Pancreas (tissue), 10 donors: ENCODE measurements at places on chromosomes 6 and 20.

DNA sequence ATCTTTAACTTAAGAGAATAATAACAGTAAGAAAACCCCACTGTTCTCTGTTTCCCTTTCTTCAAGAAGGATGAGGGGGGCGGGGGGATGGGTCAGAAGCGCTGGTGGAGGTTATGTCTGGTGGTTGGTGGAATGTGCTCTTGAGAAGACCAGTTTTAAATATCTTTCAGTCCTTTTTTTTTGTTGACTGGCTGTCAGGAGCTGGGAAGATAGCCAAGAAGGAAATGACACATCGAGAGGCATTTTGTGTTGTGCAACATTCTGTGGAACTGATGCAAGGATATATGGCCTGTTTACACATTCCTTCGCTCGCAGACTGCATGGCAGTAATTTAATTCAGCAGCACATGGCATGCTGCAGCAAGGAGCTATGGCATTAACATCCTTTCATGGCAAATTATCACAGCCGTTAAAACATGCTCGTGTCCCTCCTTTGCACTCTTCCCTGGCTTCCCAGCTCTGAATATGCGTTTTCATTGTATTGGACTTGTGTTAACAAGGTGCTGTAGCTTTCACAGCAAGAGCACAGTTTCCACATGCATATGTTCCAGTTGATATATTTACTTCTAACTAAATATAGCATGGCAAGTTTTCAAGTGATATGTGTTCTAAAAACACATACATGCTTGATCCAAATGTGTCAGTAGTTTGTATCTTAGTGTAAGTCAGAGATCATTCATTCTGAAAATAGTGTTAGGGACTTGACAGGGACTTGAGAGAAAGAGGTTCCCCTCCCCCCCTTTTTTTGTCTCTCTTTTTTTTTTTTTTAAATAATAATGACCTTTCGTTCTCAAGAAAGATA is 68.2 kb upstream of the SUPT3H start:
- H3K27me3 ChIP-seq: no peaks in the 10 kb centered on the region
- no peak for DNase-seq
- H3K36me3 ChIP-seq: no peaks in the 10 kb centered on the region
- peaks cover 10% of the 10 kb centered on the region for H3K4me1 ChIP-seq

GRCh38 chr6:42963855-42964605 is 3.5 kb downstream of the GNMT start:
- H3K4me1 ChIP-seq: no peaks in the 10 kb centered on the region
- H3K27me3 ChIP-seq: no peaks in the 10 kb centered on the region
- DNase-seq: peak; percentile 74
- H3K27ac ChIP-seq: no peak overlapping the region

- H3K4me3 ChIP-seq: no peak overlapping the region
- no peak overlapping the region for H3K27ac ChIP-seq
- no peaks in the 10 kb centered on the region for H3K36me3 ChIP-seq
- no peaks in the 10 kb centered on the region for H3K27me3 ChIP-seq
- no peak for DNase-seq
Observed at GRCh38 chr6:156599366-156599765, 177.8 kb upstream of the ARID1B start.

GRCh38 chr20:63268256-63268655 is 4.4 kb upstream of the ARFGAP1 start:
- H3K4me3 ChIP-seq: no peak overlapping the region
- no peaks in the 10 kb centered on the region for H3K36me3 ChIP-seq
- no peaks in the 10 kb centered on the region for H3K27me3 ChIP-seq
- DNase-seq: no peak
- no peak overlapping the region for H3K27ac ChIP-seq

- H3K4me1 ChIP-seq: peaks cover 16% of the 10 kb centered on the region
- no peaks in the 10 kb centered on the region for H3K27me3 ChIP-seq
- H3K4me3 ChIP-seq: no peak overlapping the region
- no peak for DNase-seq
- no peak overlapping the region for H3K27ac ChIP-seq
- no peaks in the 10 kb centered on the region for H3K36me3 ChIP-seq
Observed at GRCh38 chr6:111450087-111450486, 32.9 kb downstream of the REV3L start.

- no peak overlapping the region for H3K27ac ChIP-seq
- DNase-seq: no peak
- H3K4me1 ChIP-seq: no peaks in the 10 kb centered on the region
- no peak overlapping the region for H3K4me3 ChIP-seq
- H3K36me3 ChIP-seq: no peaks in the 10 kb centered on the region
Observed at GRCh38 chr6:15989397-15989796, 139.5 kb upstream of the MYLIP start.

DNA sequence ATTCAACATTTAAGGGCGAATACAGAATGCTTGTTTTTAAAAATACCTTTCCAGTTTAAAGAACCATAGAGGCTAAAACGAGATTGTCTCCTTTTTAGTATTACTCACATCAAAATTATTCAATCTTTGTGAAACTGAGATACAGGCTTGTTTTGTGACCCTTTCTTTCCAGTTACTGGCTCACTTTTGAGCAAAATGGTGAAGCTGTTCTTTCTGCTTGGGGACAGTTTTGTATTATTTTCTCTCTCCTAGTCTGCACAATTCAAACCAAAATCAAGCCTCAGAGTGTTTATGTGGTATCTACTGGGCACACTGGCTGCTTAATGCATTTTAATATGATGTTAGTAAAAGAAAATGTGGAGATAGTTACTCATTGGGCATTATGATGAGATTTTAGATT is 36.5 kb downstream of the HIVEP1 start:
- no peak for DNase-seq
- H3K27ac ChIP-seq: no peak overlapping the region
- no peaks in the 10 kb centered on the region for H3K36me3 ChIP-seq
- H3K4me3 ChIP-seq: no peak overlapping the region
- no peaks in the 10 kb centered on the region for H3K4me1 ChIP-seq

- no peak overlapping the region for H3K27ac ChIP-seq
- DNase-seq: no peak
- H3K36me3 ChIP-seq: no peaks in the 10 kb centered on the region
- H3K4me3 ChIP-seq: no peak overlapping the region
- H3K27me3 ChIP-seq: no peaks in the 10 kb centered on the region
- H3K4me1 ChIP-seq: no peaks in the 10 kb centered on the region
Observed at GRCh38 chr6:21258665-21259064, 334.9 kb upstream of the SOX4 start.

DNA sequence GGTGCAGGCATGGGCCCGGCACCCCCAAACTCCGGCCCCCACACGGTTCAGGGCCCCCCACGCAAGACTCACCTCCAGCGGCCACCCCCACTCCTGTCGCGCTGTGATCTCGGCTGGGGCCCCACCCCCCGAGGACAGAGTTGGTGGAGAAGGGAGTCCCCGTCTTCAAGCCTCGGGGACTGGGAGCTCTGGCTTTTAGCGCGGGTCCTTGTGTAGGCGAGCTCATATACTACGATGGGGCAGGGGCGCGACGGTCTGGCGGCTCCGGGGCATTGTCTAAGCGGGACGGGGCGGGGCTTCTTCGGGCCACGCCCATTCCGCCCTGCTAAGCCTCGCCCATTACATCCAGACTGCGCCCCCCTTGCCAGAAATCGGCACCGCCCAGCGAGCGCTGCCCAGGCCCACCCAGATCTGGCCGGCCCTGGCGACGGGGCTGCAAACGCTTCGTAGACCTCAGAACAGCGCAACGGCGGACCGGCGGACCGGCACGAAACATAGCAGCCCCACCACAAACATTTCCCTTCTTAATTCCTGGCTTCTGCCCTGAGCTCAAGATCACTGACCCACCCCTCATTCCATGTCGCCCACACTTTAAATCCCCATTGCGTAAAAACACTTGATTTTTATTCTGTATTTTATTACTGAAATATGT is 1.0 kb upstream of the DDAH2 start:
- H3K4me3 ChIP-seq: peak overlapping the region; percentile 53
- H3K4me1 ChIP-seq: peaks cover 4% of the 10 kb centered on the region
- peak overlapping the region; percentile 89 for H3K27ac ChIP-seq
- peak; percentile 64 for DNase-seq

- H3K36me3 ChIP-seq: no peaks in the 10 kb centered on the region
- no peak for DNase-seq
- peaks cover 21% of the 10 kb centered on the region for H3K4me1 ChIP-seq
- H3K27ac ChIP-seq: no peak overlapping the region
- H3K27me3 ChIP-seq: no peaks in the 10 kb centered on the region
Observed at GRCh38 chr20:37311710-37312355, 22.4 kb downstream of the MANBAL start.

- DNase-seq: no peak
- H3K4me1 ChIP-seq: no peaks in the 10 kb centered on the region
- no peak overlapping the region for H3K4me3 ChIP-seq
- no peaks in the 10 kb centered on the region for H3K27me3 ChIP-seq
- no peak overlapping the region for H3K27ac ChIP-seq
- H3K36me3 ChIP-seq: no peaks in the 10 kb centered on the region
Observed at GRCh38 chr20:19016140-19016497, 196.3 kb upstream of the SLC24A3 start.

GRCh38 chr6:2854396-2854982 is 12.8 kb upstream of the SERPINB1 start:
- no peaks in the 10 kb centered on the region for H3K27me3 ChIP-seq
- peak overlapping the region; percentile 82 for H3K27ac ChIP-seq
- no peak for DNase-seq
- peaks cover 13% of the 10 kb centered on the region for H3K4me1 ChIP-seq
- no peaks in the 10 kb centered on the region for H3K36me3 ChIP-seq

GRCh38 chr20:23508449-23509229 is 17.7 kb downstream of the CST8 start:
- no peaks in the 10 kb centered on the region for H3K36me3 ChIP-seq
- no peaks in the 10 kb centered on the region for H3K4me1 ChIP-seq
- no peak for DNase-seq
- no peaks in the 10 kb centered on the region for H3K27me3 ChIP-seq

- H3K4me1 ChIP-seq: no peaks in the 10 kb centered on the region
- H3K36me3 ChIP-seq: no peaks in the 10 kb centered on the region
- H3K27ac ChIP-seq: no peak overlapping the region
- DNase-seq: no peak
- no peaks in the 10 kb centered on the region for H3K27me3 ChIP-seq
- no peak overlapping the region for H3K4me3 ChIP-seq
Observed at GRCh38 chr6:78589436-78589835, 277.9 kb upstream of the IRAK1BP1 start.

DNA sequence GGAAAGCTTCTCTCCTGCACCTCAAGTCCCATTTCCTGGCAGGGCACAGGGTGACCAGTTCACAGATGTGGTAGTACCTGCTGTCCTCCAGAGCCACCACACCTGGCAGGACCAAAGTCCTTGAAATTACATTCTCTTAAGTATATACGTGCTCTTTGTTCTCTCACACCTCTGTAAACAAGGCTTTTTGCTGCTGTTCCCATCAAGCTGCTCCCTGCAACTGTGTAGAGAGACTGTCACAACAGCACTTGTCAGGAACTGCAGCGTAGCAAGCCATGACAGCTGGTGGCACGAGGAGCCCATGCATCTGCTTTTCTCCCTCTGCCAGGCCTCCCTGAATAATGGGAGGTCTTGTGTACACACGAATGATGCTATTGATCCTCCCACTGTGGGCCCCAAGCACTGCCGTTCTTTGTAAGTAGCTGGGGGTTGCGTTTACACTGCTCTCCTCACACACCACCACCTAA is 431.8 kb downstream of the CD83 start:
- no peak overlapping the region for H3K4me3 ChIP-seq
- no peaks in the 10 kb centered on the region for H3K4me1 ChIP-seq
- DNase-seq: no peak
- no peaks in the 10 kb centered on the region for H3K27me3 ChIP-seq

DNA sequence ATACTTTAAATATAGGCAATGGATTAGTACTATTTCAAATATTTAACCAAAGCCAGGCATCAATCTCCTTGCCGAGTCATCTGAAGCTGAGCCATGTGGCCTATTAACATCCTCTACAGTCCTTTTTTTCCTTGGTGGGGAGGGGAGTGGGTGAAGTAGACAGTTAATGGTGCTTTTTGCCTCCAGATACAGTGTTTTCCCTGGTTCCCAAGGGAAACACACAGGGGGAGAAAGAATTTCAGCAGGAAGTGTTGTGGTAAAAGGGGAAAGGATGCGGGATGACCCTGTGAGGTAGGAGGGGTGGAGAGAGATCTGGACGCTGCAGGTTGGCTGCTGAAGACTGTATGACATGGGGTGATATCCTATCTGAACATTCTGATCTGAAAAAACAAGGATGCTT is 9.6 kb downstream of the CLDN20 start:
- no peak overlapping the region for H3K27ac ChIP-seq
- no peaks in the 10 kb centered on the region for H3K36me3 ChIP-seq

GRCh38 chr6:107075951-107076381 is 39.3 kb downstream of the BEND3 start:
- H3K27ac ChIP-seq: no peak overlapping the region
- H3K36me3 ChIP-seq: no peaks in the 10 kb centered on the region
- H3K27me3 ChIP-seq: no peaks in the 10 kb centered on the region
- no peaks in the 10 kb centered on the region for H3K4me1 ChIP-seq
- DNase-seq: no peak

DNA sequence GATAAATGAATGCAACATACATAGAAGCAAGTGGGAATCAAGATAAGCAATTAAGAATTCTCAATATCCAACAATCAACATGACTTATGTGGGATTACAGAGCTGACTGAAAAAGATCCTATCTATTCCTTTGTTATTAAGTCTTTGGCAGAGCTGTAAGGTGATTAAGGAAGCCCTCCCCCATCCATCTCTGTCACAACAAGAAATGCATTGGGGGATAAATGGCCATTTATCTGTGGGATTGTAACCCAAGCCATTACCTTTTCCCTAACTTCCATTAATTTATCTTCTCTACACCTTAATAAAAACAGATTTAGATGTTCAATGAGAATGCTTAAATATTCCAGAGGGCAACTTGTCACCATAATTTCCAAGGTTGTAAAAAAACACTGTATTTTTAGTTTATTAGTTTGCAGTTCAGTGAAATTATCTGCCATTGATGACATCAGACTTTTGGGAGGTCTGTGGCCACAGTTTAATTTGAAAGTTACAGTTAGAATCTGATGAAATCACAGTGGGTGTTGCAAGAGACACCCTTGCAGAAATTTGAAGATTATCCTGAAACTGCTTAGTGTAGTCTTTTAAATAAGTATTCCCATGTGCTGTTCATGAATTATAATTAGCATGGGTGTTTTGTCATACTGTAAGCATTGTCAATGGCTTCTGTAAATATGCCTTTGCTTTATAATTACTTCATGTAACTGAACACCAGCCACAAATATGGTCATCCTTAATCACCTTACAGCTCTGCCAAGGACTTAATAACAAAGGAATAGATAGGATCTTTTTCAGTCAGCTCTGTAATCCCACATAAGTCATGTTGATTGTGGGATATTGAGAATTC is 49.4 kb upstream of the FYN start:
- H3K4me1 ChIP-seq: no peaks in the 10 kb centered on the region
- no peaks in the 10 kb centered on the region for H3K36me3 ChIP-seq
- no peaks in the 10 kb centered on the region for H3K27me3 ChIP-seq
- H3K27ac ChIP-seq: no peak overlapping the region
- H3K4me3 ChIP-seq: no peak overlapping the region

GRCh38 chr20:60026010-60026409 is 67.8 kb downstream of the CDH26 start:
- no peak overlapping the region for H3K27ac ChIP-seq
- H3K4me3 ChIP-seq: no peak overlapping the region
- H3K4me1 ChIP-seq: no peaks in the 10 kb centered on the region
- DNase-seq: no peak
- no peaks in the 10 kb centered on the region for H3K27me3 ChIP-seq
